Adipocyte (in vitro differentiated cells): ENCODE measurements at places on chromosomes 4 and X.
A peak's percentile ranks its signal among the peaks of the same experiment; 100 is the strongest.

DNA sequence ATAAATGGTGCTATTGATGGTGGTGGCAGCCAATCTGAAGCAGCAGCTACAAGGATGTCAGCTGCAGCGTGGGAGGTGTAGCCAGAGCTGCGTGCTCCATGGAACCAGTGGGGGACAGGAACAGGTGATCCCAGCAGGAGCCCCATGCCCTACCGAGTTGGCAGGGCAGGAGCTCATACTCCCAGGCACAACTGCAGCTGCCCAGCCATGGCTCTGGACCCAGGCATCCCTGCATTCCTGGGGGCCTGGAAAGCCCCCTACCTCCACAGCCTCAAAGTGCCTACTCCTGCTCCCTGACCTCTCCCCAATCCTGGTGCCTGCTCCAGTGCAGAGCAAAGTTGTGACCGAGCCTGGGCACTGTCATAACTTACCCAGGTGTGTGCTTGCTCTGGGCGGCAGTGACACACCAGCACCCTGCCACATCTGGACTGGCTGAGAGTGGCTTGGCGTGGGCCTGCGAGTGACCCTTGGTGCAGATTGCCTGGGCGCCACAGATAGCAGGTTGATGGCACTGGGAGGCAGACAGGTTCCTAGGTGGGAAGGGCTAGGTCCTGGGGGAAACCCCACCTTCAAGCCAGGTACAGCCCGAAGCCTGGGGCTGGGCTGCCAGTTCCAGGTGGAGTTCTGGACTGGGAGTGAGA lies 101.1 kb downstream of the DCAF12L2 start:
- DNase-seq = no peak

DNA sequence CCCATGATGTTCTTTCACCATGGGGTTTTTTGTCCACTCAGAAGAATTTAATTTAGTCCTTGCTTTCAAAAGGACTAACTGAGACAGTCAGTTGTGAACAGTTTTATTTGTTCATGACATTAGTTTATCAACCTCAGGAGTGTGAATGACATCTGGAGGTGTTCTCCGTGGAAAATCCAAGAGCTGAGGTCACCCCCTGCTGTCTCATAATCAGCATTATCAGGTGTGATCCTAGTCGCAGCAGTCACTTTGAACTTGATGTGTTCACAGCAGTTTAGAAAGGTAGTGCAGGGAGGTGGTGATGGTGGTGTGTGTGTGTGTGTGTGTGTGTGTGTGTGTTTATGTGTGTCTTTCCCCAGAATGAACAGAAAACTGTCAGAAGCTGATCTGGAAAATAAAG lies 1760.8 kb upstream of the PCDH10 start:
- no peak for DNase-seq

GRCh38 chr4:3077796-3078195 lies 3.3 kb downstream of the HTT start:
- no peak for DNase-seq

- peak; percentile 49 for DNase-seq
These were observed 15.1 kb downstream of the SLC2A9 start for GRCh38 chr4:10006231-10006600.

DNA sequence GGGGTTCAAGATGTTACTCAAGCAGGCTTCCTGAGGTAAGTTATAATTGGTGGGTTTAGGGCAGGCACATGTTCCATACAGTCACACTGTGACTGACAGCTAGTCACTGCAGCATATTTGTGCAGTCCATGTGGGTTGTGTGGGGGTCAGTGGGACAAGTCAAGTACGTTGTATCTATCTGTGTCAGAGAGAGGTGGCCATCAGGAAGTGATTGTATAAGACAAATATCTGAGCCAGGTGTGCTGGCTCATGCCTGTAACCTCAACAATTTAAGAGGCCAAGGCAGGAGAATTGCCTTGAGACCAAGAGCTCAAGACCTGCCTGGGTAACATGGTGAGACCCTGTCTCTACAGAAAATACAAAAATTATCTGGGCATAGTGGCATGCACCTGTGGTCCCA lies 509.3 kb downstream of the CENPC start:
- DNase-seq = no peak

GRCh38 chr4:147802346-147802745 lies 70.5 kb downstream of the ARHGAP10 start:
- DNase-seq = no peak

GRCh38 chrX:109797311-109797975 lies 64.4 kb upstream of the ACSL4 start:
- DNase-seq = peak; percentile 42

DNA sequence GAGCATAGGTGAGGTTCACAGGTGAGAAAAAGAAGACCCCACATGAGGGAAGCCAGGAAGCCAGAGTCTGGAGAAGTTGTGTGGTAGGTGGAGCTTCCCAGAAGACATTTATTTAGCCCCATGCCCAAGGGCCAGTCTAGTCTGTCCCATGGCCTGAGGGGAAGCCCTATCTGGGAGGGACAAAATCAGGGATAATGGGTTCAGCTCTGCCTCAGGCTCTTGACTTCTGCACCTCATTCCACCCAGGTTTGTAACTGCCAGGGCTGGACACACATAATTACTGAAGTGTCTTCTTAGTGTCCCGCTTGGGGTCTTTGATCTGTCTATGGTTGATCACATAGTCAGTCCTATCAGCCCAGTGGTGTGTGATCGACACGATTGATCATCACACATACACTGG lies 36.0 kb downstream of the TSC22D3 start:
- DNase-seq = no peak
